ENCODE measurements at places on chromosomes 2 and 18. TPM values are rescaled to one million over a fixed set of nuclear protein-coding genes. Genes with fewer than 3 reads are reported as not detected.

The MC5R gene
- total RNA-seq: not detected

The TNFAIP6 gene
- total RNA-seq: 0.17 TPM

The SLC30A3 gene
- total RNA-seq: not detected

The UGT1A9 gene
- not detected for total RNA-seq

The CTLA4 gene
- total RNA-seq: 0.17 TPM

The MTX2 gene
- total RNA-seq: 12.1 TPM

The DSG1 gene
- total RNA-seq: 0.61 TPM

DNA sequence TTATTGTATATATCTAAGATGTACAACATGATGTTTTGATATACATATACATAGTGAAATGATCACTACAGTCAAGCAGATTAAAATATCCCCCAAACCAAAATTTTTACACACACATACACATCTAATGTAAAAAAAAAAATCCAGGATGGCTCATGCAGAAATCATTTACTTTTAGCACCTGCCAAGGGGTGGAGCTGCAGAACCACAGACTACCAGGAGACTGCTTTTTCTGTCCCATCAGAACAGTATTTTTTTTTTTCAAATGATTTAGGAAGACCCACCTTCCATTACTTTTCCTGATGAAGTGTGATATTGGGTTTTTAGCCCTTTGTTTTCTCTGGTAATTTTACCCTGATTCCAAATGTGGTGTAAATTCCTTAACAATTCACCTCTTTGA, 61.9 kb downstream of the AQP4 start:
- DNase-seq: no peak

- DNase-seq: no peak
Measured at GRCh38 chr2:172287605-172288315, 139.6 kb upstream of the ITGA6 start.

DNA sequence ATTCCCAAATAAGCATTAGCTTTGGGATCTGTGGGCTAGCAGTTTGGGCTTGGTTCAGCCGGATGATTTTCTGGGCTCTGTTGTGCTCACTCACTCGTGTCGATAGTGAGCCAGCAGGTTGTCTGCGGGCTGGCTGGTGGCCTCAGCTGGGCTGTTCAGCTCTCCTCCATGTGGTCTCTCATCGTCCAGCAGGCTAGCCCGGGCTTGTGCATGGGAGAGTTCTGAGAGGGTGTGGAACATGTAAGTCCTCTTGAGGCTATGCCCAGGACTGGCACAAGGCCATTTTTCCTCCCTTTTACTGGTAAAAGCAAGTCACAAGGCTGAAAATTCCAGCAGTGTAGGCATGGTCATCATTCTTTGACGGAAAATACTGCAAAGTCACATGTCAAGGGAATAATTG, 38.5 kb downstream of the NTSR2 start:
- no peak for DNase-seq

DNA sequence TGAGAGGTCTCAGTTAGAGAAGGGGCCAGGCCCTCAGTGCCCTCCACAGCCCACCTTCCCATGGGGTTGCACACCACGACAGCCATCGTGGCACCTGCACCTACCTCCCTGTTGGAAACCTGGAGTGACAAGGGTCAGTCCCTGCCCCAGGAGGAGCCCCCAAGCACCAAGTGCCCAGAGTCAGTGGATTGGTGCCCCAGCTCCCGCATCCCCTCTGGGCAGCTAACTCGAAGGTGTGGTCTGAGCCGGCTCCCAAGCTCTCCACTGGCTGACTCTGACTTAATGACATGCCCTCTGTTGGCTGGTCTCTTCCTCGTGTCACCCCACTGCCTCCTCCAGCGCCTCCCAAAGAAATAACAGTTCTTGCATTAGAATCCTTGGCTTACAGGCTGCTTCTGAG, 116.4 kb downstream of the NDUFA10 start:
- DNase-seq: peak; percentile 14

DNA sequence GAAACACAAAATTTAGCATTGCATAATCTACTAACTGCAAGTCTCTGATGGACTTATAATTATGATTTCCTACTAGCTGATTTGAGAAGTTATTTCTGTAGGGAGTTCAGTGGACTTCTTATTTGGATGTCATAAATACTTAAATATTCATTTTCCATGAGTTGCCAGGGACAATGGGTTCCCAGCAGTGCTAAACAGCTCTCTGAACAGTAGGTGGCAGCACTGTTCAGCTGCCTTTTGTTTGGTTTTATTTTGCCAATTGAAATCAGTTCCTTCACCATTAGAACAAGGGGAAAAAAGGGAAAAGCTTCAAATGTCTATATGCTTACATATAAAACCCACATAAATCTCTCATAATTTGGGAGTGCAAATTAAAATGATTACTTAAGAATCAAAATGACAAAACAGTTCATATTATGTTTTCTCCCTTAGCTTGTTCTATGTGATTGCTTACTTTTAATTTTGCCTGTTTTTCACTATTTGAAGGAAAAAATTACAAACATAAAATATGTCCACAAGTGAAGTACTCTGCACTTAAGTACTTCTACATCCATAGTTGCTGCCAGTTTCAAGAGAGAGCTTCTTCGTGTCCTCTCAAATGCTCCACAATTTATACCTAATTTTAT, 898.9 kb downstream of the CPS1 start:
- DNase-seq: no peak

DNA sequence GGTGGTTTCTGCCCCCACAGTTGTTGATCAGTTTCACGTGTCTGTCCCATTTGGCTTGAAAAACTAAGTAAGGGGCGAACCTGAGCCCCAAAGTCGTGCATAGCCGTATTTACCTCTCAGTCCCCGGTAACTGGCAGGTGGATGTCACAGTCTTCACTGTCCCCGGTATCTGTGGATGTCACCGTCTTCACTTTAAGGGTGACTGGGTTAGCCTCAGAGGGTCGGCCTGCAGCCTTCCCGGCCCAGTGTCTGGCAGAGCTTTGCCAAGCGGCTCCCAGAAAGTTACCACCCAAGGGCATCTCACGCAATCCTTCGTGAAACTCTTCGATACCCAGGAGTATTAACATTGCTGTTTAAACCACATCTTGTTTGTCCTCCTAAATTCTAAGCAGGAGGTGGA, 125.3 kb upstream of the CTDP1 start:
- DNase-seq: no peak

GRCh38 chr2:239015218-239015900, 167.5 kb downstream of the TWIST2 start:
- DNase-seq: no peak

- DNase-seq: no peak
Measured at GRCh38 chr2:12948961-12949353, 232.2 kb downstream of the TRIB2 start.

DNA sequence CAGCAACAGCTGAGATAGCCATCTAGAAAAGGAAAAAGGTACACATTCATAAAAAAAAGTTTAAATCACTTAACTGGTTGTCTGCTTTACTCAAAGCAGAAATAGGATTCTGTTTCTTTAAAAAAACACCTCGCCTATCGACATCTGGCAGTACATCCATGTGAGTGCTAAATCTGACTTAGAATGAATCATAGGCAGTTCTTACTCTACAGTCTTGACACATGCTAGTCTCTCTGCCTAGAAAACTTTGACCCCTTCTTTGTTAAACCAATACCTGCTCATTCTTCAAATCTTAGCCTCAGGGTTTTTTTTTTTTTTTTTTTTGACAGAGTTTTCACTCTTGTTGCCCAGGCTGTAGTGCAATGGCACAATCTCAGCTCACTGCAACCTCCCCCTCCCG, 37.1 kb upstream of the GPR75 start:
- no peak for DNase-seq

GRCh38 chr2:73770725-73771124, 9.2 kb downstream of the DUSP11 start:
- DNase-seq: no peak

DNA sequence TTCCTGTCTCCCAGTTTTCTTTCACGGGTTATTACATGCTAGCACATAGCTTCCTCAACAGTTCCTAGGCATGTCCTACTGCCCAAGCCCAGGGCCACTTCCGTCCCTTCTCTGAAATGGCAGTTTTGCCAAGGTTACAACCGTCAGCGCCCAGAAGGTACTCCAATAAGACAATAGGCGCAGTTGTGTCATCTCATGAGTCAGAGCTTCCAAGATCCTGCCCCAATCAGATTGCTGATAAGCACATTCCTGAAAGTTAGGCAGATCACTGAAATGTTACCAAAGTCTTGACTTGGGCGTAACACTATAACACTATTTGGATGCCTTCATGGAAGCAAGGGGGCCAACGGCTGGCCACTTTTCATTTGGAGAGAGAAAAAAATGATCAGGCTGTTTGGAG, 34.2 kb downstream of the GKN2 start:
- DNase-seq: no peak

- no peak for DNase-seq
Measured at GRCh38 chr2:139946690-139947089, 1166.5 kb upstream of the NXPH2 start.

DNA sequence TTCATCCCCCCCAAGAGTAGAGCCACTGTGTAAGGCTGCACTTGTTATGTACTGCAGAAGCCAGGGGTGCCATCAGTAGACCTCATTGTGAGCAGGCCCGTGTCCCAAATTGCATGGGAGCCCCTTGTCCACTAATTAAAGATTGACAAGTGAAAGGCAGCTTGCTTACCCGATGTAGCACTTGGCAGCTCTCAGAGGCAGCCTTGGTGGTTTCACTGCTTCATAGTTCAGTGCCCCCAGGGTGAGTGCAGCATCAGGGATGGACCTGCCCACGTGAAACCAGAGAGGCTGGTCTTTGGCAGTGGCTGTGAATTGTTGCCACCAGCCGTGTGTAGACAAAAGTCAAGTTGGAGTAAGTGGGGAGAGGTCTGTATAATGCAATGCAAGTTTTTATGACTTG, 13.3 kb downstream of the TUBB6 start:
- no peak for DNase-seq

DNA sequence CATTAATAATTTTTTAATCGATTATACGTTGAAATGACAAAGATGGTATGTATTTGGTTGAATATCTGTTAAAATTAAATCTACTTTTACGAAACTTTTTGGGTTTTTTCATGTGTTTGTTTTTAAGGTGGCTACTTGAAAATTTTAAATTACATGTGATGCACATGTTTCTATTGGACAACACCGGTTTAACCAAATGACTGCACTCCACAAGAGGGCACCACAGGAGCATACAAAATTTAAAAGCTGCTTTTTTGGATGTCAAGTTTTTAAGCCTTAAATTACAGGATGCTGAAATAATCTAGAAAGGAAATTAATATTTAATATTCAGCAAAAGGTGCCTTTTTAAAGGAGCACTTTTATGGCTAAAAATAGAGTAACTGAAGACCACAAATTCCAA, 98.7 kb downstream of the ACVR1 start:
- DNase-seq: no peak

DNA sequence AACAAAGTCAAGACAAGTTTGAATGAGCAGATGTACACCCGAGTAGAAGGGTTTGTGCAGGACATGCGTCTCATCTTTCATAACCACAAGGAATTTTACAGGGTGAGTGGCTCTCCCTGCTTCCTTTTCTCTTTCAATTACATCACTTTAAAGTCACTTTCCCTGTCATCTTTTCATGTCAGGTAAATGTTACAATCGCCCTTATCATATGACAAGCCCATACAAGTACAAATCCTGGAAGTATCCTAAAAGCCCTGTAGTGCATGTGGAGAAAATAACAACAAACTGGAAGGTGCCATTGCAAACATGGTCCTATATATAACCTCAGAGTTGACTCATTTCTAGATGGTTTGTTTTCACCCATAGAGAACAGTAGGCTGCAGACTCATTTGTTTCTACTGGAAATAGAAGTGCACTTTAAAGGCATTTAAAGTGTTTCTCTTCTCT, 126.0 kb downstream of the SP100 start:
- no peak for DNase-seq

- DNase-seq: no peak
Measured at GRCh38 chr18:24248359-24248758, 109.5 kb downstream of the CABYR start.

- DNase-seq: no peak
Measured at GRCh38 chr18:43587538-43588153, 310.4 kb upstream of the SYT4 start.

DNA sequence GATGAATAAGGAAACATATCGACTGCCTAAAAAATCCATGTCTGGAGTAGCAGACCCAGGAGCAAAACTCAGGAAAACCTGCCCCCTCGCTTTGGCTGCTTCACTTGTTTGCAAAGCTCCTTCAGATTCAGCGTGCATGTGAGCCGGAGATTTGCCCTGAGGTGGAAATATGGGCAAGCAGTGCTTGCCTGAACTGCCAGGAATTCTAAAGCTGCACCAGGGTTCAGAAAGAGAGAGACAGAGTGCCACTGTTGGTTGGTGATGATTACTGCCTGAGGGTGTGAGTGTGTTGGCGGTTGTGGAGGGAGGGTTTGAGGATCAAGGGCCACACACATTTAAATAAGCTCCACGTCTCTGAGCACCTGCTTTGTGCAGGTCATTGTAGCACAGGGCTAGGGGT, 139.6 kb upstream of the RGPD4 start:
- DNase-seq: no peak

GRCh38 chr18:5584746-5585417, 41.1 kb upstream of the EPB41L3 start:
- DNase-seq: no peak

DNA sequence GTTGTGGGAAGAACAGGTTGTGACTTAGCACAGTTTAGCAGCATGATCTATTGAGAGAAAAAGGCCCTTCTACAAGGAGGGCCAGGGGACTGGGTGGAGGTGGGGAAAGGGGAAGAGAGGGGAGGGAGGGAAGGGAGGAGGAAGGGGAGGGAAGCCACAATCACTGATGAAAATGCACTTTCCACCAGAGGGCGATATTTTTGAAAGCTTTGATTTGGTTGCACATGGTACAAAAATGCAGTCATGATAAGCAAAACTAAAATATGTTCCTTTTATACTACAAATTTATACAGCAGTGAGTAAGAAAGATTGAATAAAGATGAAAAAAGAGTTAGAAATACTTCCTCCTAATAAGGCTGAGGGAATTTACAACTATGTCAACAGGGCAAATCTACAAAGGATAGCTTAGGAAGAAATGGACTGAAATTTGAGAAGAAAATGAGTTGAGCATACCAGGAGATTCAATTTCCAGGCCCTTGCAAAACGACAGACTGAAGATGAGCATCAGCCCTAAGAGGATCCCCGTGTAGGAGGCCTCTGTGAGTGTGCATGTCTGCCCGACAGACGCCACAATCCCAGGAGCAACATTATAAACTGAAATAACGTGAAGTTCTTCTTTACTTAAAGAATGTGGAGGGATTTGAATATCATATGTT, 17.2 kb downstream of the SH3YL1 start:
- DNase-seq: no peak

- no peak for DNase-seq
Measured at GRCh38 chr2:186496401-186496800, 10.3 kb downstream of the ZC3H15 start.

DNA sequence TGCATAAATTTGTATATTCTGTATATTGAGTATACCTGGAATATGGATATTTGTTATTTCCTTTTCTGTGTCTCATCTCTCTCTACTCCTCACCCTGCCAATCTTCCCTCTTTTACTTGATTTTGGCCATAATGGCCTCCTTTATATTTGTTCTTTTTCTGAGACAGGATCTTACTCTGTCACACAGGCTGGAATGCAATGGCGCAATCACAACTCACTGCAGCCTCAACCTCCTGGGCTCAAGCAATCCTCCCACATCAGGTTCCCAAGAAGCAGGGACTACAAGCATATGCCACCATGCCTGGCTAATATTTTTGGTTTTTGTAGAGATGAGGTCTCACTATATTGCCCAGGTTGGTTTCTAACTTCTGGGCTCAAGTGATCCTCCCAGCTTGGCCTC, 30.5 kb downstream of the PREPL start:
- no peak for DNase-seq
